ENCODE measurements at places on chromosomes 5 and 9. TPM values are rescaled to one million over a fixed set of nuclear protein-coding genes. Genes with fewer than 3 reads are reported as not detected.

The TMC1 gene
- total RNA-seq: not detected

The IL31RA gene
- total RNA-seq: not detected

The DRD1 gene
- total RNA-seq: not detected

The PCDHA1 gene
- not detected for total RNA-seq

The IL9 gene
- not detected for total RNA-seq

The ISL1 gene
- total RNA-seq: not detected

The NFIL3 gene
- total RNA-seq: 23.8 TPM

GRCh38 chr9:91883503-91883902 lies 66.5 kb downstream of the ROR2 start:
- DNase-seq: no peak

DNA sequence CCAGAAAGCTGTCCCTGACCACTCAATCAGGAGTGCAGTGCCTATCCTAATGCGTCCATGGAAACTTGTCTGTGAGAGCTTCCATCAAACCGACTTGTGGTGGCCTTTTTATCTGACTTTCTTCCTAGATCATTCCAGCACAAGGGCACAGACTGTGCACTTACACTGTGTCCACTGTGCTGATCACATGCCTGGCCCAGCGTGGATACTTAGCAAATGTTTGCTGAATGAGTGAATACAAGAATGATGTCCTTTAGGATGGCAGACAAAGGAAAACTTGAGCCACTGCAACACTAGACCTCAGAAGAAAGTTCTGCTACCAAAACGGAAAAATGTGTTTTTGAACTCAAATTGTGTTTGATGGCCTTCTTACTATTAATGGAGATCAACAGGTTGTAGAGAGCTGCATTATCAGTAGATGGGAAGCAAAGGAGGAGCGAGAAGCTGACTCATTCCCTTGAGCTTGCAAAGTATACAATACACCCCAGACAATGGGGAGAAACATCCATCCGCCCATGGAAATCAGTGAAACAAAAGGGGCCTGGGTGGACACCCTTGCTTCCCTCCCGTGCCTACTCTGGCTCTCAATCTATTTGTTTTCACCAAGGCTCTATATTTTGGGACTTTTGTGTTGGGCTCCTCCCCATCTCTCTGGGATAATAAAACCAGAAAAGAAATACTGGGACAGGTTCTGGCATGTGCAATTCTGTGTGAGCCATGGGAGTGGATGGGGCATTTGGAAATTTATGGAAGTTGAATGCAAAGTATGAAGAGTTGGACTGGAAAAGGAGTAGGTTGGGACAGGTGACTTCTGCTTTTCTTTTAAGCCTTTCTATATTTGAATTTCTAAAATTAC lies 76.2 kb upstream of the ZFAND5 start:
- DNase-seq: no peak

DNA sequence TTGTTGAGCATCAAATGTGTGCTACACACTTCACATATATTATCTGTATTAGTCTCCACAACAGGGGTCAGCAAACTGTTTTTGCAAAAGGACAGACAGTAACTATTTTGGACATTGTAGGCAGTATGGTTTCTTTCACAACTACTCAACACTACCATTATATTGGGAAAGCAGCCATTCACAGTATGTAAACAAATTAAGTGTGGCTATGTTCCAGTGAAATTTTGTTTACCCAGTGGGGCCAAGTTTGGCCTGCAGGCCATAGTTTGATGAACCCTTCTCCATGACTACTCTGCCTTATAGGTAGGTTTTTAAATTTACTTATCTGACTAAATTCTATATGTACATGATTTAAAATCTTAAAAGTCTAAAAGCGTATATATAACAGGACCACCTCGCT lies 13.0 kb upstream of the FAM151B start:
- no peak for DNase-seq

DNA sequence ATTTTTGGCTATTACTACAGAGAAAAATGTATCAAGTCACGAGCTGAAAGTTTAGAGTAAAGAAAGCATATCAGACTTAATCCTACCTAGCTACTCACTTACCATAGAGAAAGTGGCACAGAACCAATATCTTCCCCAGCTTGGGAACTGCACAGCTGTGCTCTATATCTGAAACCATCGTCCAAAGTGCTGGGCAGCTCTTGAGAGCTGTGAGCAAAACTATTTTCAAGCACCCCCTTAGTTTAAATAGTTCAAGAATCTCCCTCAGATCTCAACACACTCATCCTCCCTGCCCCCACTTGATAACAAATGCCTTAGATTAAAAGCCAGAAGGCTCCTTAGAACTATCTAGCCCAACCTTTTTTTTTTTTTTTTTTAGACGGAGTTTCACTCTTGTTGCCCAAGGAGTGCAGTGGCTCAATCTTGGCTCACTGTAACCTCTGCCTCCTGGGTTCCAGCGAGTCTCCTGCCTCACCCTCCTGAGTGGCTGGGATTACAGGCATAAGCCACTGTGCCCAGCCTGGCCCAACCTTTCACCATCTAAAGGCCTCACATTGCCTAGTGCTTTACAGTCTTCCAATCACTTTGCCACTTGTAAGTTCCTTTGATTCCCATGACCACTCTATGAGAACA lies 94.2 kb upstream of the APC start:
- DNase-seq: no peak

- DNase-seq: no peak
Observed at GRCh38 chr9:128718475-128718874, 5.5 kb downstream of the ZDHHC12 start.

DNA sequence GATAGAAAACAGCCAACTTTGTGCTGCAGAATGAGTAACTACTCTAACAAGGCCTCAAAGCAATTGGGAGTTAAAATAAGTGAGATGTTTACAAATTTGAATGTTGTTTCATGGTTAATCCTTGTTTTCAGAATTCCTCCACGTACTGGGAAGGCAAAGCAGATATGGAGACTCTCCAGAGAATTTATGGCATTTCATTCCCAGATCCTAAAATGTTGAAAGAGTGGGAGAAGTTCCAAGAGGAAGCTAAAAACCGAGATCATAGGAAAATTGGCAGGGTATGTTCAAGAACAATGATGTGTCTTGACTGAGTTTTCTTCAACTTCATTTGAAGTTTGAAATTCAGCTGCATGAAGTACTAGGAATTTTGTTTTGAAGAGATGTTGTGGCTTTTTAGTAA lies 16.4 kb downstream of the TARS1 start:
- DNase-seq: no peak

- no peak for DNase-seq
Observed at GRCh38 chr9:34600908-34601307, 11.0 kb downstream of the RPP25L start.

DNA sequence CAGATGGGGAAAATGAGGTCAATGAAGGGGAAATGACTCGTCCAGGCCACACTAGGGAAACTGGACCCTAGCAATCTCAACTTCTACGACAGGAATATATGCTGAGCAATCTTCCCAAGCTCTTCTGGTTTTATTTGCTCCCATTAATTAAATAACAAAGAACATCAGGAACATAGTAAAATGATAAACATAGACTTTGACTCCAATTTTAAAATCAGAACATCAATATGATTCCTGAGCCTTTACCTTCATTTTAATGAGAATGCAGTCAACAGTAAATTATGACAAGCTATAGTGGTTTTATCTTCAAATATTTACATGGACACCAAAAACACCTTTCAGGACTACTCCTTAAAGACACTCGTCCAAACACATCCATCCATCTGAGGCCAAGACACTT lies 74.2 kb upstream of the FRRS1L start:
- no peak for DNase-seq

DNA sequence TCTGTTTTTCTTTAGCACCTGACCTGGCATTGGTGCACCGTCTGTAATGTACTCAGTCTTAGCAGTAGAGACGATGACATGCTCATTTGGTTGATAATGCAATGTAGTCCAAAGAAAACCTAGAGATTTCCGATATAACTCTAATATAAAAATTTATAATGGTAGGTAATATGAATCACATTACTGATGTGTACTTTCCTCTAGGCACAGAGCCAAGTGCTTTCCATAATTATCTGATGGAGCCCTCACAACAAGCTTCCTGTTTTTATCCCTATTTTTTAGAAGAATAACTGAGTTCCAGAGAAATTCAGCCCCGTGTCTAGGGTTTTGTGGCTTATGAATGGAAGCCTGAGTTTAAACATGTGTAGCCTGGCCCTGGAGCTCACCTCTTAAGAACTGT lies 53.7 kb downstream of the KDM4C start:
- DNase-seq: no peak

DNA sequence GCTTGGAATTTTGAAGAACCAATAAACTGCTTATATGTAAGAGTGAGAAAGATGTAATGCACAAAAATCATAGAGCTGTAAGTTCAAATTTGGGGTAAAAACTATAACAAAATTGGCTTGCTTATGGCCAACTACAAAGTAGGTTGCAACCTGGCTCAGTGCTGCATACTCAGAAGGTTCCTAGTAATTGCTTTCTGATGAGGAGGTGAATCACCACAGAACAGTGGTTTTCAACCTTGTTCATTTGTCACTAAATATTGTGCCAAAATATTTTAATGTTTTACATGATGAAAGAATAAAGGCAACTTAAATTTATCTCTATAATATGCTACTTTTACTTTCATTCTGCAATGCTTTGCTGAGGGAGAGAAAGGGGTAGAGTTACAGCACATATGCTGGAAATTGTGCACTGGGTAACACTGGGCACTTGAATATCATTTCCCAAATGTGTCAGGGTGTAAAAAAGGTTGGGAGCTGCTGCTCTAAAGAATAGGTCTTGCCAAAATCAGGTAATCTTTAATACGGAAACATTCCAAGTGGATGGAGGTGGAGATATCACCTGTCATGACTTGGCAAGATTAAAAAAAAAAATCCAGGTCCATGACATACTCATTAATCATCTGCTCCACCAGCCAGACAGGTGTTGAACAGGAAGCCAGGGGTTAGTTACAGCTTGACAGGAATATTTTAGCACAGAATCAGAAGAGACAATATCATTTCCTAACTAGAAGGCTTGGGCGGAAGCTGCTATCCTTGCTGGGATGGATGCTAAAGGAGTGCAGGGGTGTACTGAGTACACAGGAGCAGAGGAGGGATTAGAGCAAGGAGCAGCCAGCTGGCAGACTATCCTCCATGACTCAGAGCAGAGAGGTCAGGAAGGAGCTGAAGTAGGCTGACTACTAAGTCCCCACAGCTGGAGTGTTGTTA lies 34.6 kb upstream of the CCL21 start:
- no peak for DNase-seq

DNA sequence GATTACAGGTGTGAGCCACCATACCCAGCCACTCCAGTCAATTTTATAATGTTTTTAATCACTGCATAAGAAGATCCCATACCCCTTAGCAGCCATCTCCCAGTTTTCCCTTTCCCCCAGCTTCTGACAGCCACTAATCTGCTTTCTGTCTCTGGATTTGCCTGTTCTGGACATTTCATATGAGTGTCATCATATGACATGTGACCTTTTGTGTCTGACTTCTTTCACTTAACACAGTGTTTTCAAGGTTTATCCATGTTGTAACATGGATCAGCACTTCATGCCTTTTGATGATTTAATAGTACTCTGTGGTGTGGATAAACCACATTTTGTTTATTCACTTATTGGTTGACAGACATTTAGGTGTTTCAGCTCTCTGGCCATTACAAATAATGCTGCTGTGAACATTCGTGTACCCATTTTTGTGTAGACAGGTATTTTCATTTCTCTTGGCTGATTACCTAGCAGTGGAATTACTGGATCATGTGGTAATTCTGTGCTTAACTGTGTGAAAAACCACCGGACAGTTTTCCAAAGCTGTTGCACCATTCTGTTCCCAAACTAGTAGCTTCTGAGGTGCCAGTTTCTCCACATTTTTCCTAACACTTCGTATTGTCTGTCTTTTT lies 8.6 kb downstream of the SUSD3 start:
- DNase-seq: no peak

DNA sequence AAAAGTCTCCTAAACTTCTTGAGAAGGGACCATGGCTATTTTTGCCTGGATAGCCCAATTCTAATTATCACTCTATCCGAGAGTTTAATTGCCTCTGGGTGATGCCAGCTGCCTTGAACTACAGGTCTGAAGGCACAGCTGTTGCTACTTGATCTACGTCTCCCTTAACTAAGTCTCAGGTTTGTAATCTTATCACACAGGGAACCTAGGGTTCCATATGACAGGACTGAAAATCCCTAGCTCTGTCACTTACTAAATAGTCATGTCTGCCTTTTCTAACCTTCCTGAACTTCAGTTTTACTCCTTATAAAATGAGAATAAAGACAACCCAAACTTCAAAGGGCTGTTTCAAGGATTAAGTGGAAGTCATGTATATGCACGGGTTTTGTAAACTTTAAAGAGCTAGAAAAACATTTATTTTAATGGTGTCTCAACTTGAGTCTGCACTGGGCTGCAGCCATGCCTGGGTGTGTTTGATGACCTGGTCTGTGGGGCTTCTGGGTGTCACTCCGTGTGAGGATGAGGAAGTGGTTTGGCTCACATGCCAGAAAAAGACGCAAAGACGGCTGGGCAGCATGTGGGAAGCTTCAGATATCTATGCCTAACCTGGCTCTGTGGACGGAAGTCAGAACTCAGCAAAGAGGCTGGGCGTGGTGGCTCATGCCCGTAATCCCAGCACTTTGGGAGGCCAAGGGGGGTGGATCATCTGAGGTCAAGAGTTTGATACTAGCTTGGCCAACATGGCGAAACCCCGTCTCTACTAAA lies 129.3 kb upstream of the SLC44A1 start:
- peak; percentile 14 for DNase-seq

DNA sequence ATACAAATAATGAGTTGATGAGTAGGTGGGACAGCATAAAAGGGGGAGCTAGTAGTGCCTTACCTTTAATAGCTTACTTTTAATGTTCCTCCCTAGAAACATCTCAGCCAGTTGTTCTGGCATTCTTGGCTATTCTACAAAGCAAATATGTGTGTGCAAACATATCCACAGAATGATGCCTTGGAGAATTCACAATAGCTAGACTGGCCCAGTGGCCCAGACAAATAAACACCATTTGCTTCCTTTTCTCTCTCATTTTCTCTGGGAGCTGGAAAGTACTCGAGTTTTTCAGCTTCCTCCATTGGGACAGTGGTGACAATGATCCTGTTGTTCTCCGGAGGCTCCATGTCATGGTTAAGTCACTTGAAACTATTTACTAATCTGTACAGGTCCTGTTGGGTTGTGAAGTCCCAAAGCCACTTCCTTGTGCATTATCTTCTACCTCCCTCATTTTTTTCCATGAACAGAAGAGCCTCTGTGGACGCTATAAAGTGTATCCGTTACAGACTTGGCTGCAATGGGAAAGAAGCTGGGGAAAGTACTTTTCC lies 122.9 kb downstream of the DMAC1 start:
- no peak for DNase-seq

- peak; percentile 7 for DNase-seq
Observed at GRCh38 chr5:158538506-158539074, 561.1 kb downstream of the EBF1 start.

DNA sequence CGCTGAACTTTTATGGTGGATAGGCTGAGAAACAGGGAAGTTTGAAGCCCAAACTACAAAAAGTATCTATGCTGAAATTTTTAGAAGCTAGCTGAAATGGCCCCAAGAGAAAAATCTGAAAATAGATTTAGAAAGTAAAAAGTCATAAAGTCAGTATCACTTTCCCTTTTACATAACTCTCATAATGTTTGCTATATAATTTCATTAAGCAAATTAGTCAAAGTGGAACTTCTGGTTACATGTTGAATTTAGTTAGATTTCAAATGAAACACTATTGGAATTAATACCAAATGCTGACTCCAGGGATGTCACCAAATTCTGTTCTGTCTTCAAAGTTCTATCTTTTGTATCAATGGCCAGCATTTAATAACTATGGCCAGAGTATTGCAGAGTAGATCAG lies 126.9 kb downstream of the TTC39B start:
- no peak for DNase-seq
